Hematopoietic multipotent progenitor cell treated with erythropoietin and hydrocortisone succinate and interleukin-3 and kit ligand, for 8 days (in vitro differentiated cells): ENCODE measurements at places on chromosomes 2 and 18.

DNA sequence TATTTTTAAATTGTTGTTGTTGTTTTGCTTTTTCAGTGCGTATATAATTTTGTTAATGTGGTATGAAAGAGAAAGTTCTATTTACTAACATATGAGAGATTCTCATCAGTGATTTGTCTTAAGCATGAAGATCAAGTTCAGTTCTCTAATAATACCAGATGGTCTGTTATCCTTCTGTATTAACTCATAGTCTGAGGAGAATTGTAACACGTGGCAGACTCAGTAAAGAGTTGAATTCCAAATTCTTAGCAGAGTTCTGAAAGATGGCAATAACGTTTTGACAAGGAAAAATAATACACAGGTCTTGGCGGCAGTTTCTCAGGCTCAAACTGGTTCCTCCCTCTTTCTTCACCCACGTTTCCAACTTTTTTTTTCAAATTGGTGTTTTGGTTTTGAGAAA, 17.2 kb upstream of the COL3A1 start:
- no peak for DNase-seq

GRCh38 chr2:235749121-235749770, 255.4 kb downstream of the AGAP1 start:
- no peak for DNase-seq

DNA sequence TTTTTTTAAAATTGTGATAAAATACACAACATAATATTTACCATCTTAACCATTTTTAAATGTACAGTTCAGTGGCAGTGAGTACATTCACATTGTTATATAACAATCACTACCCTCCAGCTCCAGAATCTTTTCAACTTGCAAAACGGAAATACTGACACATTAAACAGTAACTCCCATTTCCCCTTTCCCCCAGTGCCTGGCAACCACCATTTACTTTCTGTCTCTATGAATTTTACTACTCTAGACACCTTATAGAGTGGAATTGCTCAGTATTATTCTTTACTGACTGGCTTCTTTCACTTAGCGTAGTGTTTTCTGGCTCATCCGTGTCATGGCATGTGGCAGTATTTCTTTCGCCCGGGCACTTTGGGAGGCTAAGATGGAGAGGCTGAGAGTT, 32.6 kb downstream of the FASTKD2 start:
- DNase-seq: no peak

DNA sequence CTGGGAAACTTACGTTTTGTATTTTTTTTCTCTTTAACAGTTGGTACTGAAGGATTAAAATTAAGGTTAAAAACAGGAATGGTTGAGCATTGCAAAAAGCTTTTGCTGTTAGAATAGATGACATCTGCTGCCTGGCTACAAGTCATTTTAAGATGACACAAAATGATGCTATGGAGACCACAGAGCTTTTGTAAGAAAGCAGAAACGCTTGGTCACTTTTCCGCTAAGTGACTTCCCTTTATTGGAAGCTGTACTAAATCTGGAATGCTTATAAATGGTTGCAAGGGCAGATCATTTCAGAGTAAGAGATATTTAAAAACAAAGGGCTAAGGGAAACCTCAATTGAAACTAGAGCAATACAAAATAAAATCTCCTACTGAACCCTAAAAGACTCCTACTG, 544.0 kb downstream of the STK39 start:
- DNase-seq: no peak

DNA sequence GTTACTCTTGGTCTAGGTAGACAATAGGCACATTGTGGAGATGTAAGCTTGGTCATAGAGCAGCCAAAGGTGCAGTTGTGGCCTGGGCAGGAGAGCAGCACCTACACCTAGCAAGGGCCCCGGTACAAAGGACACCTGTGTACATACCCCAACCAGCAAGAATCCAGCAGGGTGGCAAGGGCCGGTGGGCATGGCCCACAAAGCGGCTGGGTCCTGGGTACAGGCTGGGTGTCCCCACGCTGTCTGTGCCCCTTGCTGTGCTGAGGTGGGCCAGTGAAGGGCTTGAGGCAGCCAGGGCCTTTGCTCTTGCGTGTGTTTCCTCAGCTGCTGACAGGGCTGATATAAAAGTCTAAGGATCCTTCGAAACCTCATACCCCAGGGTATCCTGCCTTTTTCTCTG, 501.8 kb downstream of the EIPR1 start:
- no peak for DNase-seq

DNA sequence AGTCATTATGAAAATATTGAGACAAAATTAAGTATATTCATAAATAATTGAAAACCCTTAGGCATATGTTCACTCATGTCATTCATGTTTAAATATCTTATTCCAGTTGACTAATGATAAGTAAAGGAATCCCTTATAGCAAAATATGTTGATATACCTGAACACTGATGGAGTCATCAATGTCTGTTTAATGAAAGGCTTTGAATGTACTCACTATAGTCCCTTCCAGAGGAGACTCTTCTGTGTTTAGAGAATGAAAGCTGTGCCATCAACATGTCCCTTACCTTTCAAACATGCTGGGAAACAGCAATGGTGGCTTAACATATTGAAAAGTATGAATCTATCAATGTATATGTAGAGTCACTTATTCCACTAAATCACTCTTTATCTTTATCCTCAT, 242.9 kb downstream of the KCNJ3 start:
- DNase-seq: no peak
